ENCODE measurements at places on chromosomes 7 and 10. TPM values are rescaled to one million over a fixed set of nuclear protein-coding genes. Genes with fewer than 3 reads are reported as not detected.

THNSL1 gene
- polyA plus RNA-seq: 0.90 TPM

SH2D4B gene
- polyA plus RNA-seq: not detected

CCL24 gene
- not detected for polyA plus RNA-seq

FOXP2 gene
- polyA plus RNA-seq: not detected

ACSM6 gene
- polyA plus RNA-seq: 0.10 TPM

CFTR gene
- polyA plus RNA-seq: not detected

NSMCE4A gene
- 48.7 TPM for polyA plus RNA-seq

Measured in immature natural killer cell (primary cell).